Iris pigment epithelial cell (primary cell): ENCODE measurements at places on chromosomes 2 and 18.
A peak's percentile ranks its signal among the peaks of the same experiment; 100 is the strongest.

DNA sequence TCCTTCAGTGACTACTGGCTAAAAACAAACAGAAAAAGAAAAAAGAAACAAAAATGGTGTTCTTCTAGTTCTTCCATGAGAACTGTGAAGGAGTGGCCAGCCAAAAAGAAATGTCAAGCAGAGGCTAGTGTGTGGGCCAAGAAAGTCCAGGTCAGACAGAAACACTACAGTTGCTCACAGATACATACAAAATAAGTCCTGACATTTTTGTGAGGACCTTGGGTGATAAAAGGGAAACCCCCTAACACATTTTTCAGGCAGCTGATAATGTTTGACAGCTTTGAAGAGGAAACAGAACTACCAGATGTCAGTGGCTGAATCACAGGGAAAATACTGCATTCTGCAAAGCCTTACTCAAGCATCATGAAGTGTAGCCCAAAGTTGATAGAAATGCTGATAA, 28.1 kb downstream of the ARHGAP25 start:
- DNase-seq: peak; percentile 88

DNA sequence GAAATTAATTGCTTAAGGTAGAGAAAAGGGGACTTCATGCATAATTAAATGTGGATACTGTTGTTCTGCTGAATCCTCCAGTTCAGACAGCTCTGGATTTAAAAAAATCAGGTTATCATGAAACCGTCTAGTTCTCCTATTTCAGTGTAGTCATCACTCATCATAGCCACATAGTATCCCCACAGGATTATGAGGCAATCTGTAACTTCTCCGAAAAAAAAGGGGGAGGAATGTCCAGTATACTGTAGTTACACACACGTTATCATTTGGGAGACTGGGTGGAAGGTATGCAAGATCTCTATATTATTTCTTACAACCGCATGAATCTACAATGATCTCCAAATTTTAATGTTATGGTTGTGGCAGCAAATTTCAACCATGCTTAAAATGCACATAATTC, 114.0 kb downstream of the HIBCH start:
- DNase-seq: no peak

GRCh38 chr2:71807581-71808451, 339.8 kb downstream of the CYP26B1 start:
- no peak for DNase-seq

GRCh38 chr18:55494899-55495298, 93.1 kb downstream of the TCF4 start:
- peak; percentile 60 for DNase-seq

DNA sequence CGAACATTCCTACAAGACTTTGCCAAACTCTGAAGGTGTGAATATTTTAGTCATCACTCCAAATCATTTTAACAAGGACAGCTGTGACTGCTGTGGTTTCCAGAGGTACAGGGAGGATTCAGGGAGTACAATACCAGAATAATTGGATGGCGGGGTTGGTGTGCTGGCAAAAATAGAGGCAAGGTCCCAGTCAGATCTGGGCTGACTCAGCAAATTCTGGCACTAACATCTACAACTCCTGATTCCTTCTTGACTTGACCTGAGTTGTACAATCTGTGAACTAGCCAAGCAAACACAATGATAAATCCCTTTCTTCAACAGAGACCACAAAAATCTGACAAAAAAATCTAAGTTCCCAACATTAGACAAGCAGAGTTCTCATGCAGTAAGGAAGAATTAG, 40.4 kb downstream of the RMP24 start:
- peak; percentile 16 for DNase-seq

GRCh38 chr2:240711296-240711695, 19.6 kb downstream of the AQP12A start:
- DNase-seq: no peak

- DNase-seq: no peak
Observed at GRCh38 chr2:119433636-119434327, 2.1 kb downstream of the TMEM37 start.

DNA sequence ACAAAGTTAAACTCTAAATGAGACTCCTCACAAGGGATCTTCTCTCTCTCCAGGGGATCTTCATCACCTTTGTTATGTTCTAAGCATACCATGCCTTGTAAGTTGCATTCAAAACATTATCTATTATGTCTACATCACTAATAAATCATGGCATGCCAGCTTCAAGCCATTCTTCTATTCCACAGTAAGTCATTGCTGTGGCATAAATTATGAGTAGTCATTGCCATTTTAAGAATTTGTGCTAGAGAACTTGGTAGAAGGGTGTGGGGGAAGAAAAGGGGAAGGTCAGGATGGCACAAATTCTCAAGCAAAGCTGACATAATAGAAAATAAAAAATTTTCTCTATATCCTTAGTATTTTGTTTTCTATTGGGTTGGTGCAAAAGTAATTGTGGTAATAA, 33.5 kb downstream of the BARD1 start:
- DNase-seq: no peak

DNA sequence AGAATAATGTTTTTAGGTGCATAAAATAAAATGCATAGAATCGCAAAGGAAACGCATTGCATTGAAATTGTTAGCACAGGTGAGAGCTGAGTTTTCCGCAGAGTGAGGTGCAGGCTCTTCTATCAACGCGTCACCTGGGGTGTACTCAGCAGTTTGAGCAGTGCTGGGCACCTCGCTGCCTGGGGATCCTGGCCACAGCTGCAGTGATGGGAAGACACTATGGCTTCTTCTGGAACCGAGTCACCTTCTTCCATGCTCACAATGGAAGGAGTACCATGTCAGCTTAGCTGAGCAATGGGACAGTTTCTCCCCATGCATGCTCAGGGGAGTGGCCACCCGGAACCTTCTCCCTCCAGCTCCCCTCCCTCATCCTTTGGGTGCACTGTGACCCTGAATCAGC, 95.4 kb upstream of the OTOS start:
- DNase-seq: no peak

DNA sequence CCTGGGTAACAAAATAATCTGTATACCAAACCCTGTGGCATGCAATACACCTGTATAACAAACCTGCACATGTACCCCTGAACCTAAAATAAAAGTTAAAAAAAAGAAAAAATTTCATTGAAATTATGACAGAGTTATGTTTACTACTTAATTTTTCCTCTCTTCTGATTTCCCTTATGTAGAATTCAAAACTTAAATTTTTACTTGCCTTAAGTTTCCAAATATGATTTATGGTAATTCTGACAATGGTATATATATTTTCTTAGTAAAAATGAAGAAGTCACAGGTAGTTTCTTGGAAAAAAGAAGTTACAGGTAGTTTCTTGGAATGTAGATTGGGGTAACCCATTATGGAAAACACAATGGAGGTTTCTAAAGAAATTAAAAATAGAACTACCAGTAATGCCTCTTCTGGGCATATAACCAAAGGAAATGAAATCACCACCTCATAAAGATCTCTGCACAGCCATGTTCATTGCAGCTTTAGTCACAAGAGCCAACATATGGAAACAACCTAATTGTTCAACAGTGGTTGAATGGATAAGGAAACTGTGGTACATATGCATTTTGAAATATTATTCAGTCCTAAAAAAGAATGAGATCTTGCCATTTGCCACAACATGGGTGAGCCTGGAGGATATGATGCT, 164.9 kb downstream of the BABAM2 start:
- DNase-seq: peak; percentile 15

- DNase-seq: peak; percentile 49
Observed at GRCh38 chr2:225865468-225865867, 466.0 kb downstream of the NYAP2 start.
